Osteoblast (primary cell): ENCODE measurements at places on chromosomes 7 and 10.

DNA sequence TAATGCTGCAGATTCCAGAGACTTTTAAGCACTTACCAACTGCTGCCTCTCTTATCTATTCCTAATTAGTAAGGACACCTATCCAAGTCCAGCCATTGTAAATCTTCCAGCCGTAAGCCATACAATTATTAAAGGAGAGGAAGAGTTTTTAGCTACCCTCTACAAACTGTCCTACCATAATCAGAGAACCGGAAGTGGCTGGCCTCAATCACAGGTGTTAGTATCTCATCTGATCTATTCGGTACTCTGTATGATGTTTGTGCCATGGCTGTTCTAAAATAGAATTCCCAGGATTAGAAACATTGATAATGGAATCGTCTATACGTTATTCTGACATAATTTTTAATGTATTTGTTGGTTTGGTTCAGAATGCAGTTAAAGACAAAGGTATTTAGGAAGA is 102.8 kb downstream of the MICU1 start:
- DNase-seq, result no peak

- DNase-seq, result peak; percentile 54
Observed at GRCh38 chr10:71432956-71433767, 36.4 kb downstream of the CDH23 start.

DNA sequence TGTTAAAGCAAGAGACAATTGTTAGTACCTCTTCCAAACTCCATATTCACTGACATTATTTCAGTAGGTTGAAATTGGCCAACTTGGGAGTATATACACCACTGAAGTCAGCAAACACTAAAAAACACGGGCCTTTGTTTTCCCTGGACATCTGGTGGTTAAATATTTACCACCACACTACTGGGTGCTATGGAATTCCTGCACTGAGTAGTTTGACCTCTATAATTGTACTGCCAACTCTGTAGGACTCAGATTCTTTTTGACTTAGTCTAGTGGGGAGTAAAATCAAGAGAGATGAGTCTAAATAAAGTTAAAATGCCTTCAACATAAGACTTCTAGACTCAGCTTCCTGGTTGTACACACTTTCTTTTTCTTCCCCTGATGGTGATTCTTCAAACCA is 41.3 kb upstream of the TES start:
- DNase-seq, result peak; percentile 75

DNA sequence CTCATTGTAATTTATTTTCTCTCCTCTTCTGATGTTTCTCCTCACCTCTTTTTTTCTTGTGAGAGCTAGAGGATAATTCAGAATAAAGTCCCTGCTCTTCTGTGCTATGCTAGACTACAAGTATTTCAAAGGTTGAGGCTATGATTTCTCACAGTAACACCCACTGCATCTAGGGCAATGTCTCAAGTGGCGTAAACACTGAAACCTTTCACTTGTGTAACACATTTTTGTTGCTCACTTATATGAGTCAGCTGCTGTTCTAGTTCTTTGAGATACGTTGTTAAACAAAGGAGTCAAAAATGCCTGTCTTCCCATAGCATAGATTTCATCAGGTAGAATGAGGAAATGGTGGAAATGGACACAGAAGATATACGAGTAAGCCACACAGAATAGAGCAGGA is 305.1 kb upstream of the PITRM1 start:
- no peak for DNase-seq

- no peak for DNase-seq
Observed at GRCh38 chr7:111531993-111532392, 30.3 kb downstream of the IMMP2L start.

DNA sequence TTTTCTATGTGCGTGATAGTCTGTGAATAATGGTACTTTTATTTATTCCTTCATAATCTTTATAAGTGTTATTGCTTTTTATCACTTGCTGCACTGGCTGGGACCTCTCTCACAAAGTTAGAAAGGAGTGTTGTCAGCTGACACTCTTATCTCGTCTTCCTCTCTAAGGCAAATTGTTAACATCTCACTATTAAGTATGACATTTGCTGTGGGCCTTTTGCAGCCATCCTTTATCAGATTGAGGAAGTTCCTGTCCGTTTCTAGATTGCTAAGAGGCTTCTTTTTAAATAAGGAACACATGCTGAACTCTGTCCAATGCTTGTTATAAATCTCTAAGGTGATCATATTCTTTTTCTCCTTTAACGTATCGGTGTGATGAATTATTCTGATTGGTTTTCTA is 27.4 kb upstream of the DIP2C start:
- DNase-seq, result no peak

DNA sequence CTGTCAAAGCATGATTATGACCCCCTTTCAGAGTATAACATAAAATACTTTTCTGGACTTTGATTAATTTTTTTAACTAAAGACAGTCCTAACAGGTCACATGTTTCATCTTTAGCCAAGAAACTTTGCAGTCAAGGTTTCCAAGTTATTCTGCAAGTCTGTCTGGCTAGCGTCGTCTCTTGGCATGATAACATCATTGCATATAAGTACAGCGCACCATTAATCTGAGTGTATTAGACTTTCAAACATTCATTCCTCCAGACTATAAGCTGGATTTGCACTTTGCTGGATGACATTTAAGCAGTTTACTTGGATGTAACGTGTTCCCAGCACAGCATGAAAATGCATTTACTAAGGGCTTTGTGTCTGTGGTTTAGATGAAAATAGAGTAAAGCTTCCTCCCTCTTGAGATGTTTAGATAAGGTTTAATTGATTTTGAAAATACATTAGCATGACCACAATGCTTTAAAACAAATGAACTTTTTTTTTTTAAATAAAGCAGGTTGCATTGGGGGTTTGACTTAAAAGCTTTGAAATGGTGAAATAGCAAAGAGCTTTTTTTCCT is 349.0 kb upstream of the MTPN start:
- DNase-seq, result no peak

DNA sequence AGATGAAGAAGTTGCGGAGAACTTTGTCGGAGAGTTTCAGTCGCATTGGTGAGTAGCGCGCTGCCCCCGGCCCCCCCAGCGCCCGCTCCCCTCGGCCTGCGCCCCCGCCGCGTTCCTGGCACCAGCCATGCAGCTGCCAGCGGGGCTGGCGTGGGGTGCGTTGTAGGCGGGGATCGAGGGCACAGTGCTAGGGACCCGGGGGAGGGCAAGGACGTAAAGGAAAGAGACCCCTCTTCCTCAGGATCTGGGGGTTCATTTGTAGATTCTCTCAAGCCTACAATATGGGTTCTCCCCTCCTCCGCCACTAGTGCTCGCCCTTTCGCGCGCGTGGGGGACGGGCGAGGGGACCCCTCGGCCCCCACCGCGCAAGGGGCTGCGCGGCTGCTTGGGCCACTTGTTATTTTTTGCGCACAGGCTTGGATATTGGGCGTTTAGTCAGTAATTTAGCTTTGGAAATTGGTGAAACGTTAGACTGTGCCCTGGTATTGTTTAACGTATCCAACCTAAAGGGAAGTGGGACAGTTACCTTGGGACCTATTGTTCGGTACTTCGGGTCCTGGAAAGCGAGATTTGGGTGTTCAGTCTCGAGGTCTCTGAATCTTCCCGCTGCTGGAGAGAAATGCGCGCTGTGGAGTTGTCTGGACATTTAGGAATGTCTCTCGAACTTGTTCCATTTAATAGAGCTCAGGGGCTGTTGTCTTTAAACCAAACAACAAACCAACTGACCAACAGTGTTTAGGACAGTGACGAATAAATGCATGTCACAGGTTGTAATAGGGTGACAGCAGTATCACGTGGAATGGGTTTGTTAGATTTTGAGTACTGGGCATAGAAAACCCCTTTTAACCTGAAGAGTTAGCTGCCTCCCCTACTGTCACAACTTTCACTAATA is 796 bp downstream of the CDK14 start:
- DNase-seq, result peak; percentile 90

- peak; percentile 38 for DNase-seq
Observed at GRCh38 chr10:51075043-51075872, 971 bp downstream of the PRKG1 start.

GRCh38 chr7:17965603-17966002 is 25.3 kb upstream of the SNX13 start:
- DNase-seq, result peak; percentile 48

- DNase-seq, result no peak
Observed at GRCh38 chr7:118949031-118949430, 724.5 kb downstream of the ANKRD7 start.

GRCh38 chr10:50554376-50554994 is 69.3 kb downstream of the SGMS1 start:
- DNase-seq, result no peak

DNA sequence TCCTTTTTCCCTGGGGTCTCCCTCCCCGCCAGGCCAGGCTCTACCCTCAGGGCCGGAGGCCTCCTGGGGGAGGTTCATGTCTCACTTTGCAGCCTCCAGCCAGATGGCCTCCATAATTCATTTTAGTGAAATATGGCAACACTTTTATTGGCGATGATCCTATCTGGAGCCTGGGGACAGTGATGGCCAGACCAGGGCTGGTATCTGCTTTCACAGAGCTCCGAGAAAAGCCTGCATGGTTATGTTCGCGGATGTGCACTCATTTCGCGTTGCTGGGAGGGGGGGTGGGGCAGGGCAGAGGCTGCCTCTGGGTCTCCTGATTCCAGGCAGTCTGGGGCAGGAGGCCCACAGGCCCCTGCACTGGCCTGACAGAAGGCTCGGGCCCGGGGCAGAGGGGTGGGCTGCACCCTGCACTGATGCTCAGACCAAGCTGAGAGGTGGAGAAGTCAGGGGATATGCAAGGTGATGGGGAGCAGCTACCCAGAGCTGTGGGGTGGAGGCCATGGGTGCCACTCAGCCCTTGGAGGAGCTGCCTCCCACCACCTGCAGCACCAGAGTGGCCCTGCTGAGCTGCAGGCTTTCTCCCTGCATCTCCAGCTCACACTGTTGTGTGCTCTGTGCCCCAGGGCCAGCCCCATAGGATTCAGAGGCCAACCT is 85.3 kb upstream of the RET start:
- DNase-seq, result peak; percentile 72

- peak; percentile 98 for DNase-seq
Observed at GRCh38 chr10:69733791-69734261, 67.9 kb upstream of the COL13A1 start.

DNA sequence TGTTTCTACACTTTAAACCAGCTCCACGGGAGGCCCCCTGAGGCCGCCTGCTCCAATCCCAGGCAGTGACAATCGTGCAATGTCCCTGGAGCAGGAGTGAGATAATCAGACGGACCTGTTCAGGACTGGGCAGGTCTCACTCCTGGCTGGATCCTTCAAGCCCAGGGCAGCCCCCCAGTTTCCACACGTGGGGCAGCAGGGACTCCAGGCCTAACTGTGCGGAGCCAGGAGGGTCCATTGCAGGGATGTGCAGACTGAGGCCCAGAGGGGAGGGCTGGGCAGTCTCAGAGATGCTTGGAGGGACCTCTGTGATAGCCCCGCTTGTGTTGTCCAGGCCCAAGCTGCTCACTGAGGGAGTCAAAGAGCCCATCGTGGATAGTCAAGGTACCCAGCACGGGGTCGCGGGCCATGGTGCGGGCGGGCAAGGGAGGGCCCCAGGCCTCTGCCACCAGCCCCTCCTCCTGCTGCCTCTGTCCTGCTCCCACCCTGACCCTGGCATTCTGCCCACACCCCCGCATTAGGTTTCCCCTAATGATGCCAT is 110.5 kb upstream of the KCTD7 start:
- peak; percentile 46 for DNase-seq

DNA sequence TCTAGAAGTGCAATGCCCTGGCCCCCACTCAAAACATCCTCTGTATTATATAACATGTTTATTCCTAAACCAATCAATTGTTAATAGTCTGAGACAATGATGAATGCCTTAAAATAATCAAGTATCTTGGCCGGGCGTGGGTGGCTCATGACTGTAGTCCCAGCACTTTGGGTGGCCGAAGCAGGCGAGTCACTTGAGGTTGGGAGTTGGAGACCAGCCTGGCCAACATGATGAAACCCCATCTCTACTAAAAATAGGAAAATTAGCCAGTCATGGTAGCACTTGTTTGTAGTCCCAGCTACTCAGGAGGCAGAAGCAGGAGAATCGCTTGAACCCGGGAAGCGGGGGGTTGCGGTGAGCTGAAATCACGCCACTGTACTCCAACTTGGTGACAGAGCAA is 29.4 kb upstream of the CACNA2D1 start:
- DNase-seq, result no peak

GRCh38 chr7:36784991-36785940 is 61.0 kb upstream of the AOAH start:
- no peak for DNase-seq

DNA sequence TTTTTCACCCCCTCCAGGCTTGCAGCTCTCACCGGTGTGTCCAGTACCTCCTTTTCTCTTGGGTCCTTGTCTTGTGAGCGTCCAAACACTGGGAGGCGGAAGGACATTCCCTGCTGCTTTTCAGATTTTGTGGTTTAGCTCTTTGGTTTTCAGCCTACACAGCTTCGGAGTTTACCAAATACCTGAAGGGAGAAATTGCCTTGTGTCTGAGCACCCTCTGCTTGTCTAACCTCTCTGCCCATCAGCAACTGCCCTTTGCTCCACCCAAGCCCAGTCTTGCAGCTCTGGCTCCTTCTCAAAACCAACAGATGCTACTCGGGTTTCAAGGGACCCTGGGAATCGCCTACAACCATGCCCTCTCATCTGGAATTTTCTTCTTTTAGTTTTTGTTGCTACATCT is 519.1 kb upstream of the IGFBP3 start:
- DNase-seq, result no peak

- DNase-seq, result no peak
Observed at GRCh38 chr10:89201345-89202032, 5.6 kb downstream of the CH25H start.

- DNase-seq, result no peak
Observed at GRCh38 chr10:112805701-112806100, 144.3 kb upstream of the TCF7L2 start.

GRCh38 chr7:27564881-27565482 is 97.7 kb downstream of the HIBADH start:
- no peak for DNase-seq
